Activated naive CD8-positive, alpha-beta T cell treated with anti-CD3 and anti-CD28 coated beads, Interleukin-2, amount 50 U/mL, for 24 hours (primary cell): ENCODE measurements at places on chromosomes 7 and 10.
A peak's percentile ranks its signal among the peaks of the same experiment; 100 is the strongest.

- H3K27ac ChIP-seq = no peak overlapping the region
- DNase-seq = no peak
- no peaks in the 10 kb centered on the region for H3K4me1 ChIP-seq
- no peaks in the 10 kb centered on the region for H3K27me3 ChIP-seq
These were observed 618.7 kb downstream of the DNAJB6 start for GRCh38 chr7:157955348-157955999.

GRCh38 chr7:144859739-144860138 is 23.9 kb upstream of the TPK1 start:
- no peaks in the 10 kb centered on the region for H3K27me3 ChIP-seq
- no peak overlapping the region for H3K4me3 ChIP-seq
- H3K4me1 ChIP-seq = no peaks in the 10 kb centered on the region
- H3K36me3 ChIP-seq = no peaks in the 10 kb centered on the region
- no peak overlapping the region for H3K27ac ChIP-seq
- DNase-seq = no peak

GRCh38 chr10:5356302-5356763 is 8.4 kb upstream of the UCN3 start:
- peaks cover 15% of the 10 kb centered on the region for H3K27me3 ChIP-seq
- no peak overlapping the region for H3K27ac ChIP-seq
- peaks cover 5% of the 10 kb centered on the region for H3K4me1 ChIP-seq
- H3K4me3 ChIP-seq = no peak overlapping the region

- H3K27me3 ChIP-seq = no peaks in the 10 kb centered on the region
- no peak overlapping the region for H3K4me3 ChIP-seq
- DNase-seq = no peak
- H3K27ac ChIP-seq = no peak overlapping the region
- H3K4me1 ChIP-seq = no peaks in the 10 kb centered on the region
- H3K36me3 ChIP-seq = peaks cover 2% of the 10 kb centered on the region
These were observed 358.8 kb downstream of the BBS9 start for GRCh38 chr7:33487998-33488682.

GRCh38 chr10:25175527-25176420 is 973 bp downstream of the GPR158 start:
- peaks cover 58% of the 10 kb centered on the region for H3K27me3 ChIP-seq
- DNase-seq = no peak
- H3K4me3 ChIP-seq = no peak overlapping the region
- no peaks in the 10 kb centered on the region for H3K36me3 ChIP-seq

DNA sequence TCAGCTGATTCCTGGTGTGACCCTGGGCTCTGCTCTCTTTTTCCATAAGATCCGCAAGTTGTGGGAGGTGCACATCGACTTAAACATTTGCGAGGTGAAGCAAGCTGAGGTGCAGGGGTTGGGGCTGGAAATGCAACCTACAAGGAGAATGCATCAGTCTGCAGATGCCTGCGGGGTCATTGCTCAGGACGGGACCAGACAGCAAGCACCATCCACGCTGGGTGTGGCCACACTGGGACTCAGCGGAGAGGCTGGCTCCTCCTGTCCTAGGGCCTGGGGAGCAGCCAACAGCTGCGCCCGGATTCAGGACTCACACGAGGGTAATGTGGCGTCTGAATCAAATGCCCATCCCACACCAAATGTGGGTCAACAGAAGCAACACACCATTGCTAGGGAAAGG is 33.8 kb downstream of the STK32C start:
- H3K27me3 ChIP-seq = no peaks in the 10 kb centered on the region
- no peaks in the 10 kb centered on the region for H3K36me3 ChIP-seq
- H3K4me1 ChIP-seq = no peaks in the 10 kb centered on the region
- no peak for DNase-seq
- H3K4me3 ChIP-seq = no peak overlapping the region

DNA sequence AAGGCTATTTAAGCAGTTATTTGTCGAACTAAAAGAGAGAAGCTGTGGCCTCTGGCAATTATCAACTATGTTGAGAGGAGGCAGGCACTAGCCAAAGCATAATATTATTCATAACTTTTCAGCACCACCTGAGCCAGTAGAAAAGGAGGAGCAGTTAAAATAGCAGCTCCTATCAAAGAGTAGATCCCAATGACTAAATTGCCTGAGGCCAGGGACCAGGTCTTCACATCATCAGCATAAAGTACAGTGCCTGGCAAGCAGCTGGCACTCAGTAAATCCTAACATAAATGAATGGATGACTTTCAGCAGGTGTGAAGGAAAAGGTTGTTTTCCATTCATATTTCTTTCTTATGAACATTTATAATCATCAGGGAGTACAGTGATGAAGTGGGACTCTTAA is 309.0 kb upstream of the IMMP2L start:
- H3K4me3 ChIP-seq = no peak overlapping the region
- no peaks in the 10 kb centered on the region for H3K36me3 ChIP-seq
- DNase-seq = no peak
- H3K27me3 ChIP-seq = no peaks in the 10 kb centered on the region

DNA sequence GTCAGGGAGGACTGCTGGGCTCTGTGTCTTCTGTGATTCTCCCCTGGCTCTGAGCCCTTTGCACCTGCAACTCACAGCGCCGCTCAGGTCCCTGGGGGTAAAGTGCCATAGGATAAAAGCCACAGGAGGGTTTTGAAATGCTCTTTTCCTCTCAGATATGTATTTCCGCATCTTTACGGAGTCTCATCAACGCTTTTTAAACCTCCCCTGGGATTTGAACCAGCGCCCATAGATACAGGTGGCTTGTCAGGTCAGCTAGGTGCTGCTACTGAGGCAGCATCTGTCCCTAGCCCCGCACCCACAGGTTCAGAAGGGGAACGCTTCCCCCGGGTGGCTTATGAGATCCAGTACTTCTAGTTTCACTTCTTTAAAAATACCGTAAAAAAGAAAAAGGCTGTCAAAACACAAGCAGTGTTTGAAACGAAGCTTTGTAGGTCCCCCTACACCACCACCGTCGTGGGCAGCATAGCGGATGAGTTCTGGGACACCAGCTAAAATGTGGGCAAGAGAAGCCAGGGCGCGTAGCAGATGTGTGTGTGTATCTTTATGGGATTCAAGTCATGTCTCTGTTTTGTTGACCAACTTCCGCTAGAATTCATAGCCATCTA is 173.5 kb downstream of the CUX1 start:
- H3K4me3 ChIP-seq = peak overlapping the region; percentile 57
- H3K27me3 ChIP-seq = no peaks in the 10 kb centered on the region
- no peaks in the 10 kb centered on the region for H3K36me3 ChIP-seq
- DNase-seq = peak; percentile 17

DNA sequence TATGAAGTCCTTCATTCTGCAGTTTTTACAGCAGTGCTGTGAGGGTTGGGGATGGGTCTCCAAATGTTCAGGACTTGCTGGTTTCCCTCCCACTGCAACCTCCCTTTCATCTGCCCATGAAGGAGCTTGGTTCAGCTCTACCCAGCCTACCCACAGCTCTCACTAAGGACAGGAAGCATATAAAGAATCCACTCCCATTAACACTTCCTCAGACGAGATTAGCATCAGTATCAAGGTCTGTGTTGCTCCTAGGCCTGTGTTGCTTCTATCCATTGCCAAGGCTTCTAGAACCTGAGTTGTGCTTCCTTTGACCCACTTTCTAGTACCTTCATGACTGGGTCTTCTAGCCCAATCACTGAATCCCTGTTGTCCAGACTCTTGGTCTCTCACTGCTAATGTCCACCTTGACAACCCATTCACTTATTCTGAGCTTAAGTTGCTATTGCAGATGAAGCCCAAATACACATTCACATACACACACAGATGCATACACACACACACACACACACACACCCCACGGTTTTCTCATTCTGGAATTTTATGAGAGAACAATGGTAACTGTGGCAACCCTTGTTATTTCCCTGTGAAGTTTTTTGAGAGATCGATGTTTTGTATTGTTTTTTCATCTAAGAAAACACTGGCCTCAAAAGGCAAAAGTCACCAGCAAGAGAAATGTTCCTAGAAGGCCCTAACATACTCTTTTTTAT is 248.1 kb downstream of the MTERF1 start:
- H3K4me3 ChIP-seq = no peak overlapping the region
- no peaks in the 10 kb centered on the region for H3K4me1 ChIP-seq
- no peak overlapping the region for H3K27ac ChIP-seq
- DNase-seq = no peak
- no peaks in the 10 kb centered on the region for H3K27me3 ChIP-seq

GRCh38 chr7:78684201-78684600 is 769.3 kb downstream of the MAGI2 start:
- no peak for DNase-seq
- H3K27ac ChIP-seq = no peak overlapping the region
- no peaks in the 10 kb centered on the region for H3K36me3 ChIP-seq
- no peaks in the 10 kb centered on the region for H3K27me3 ChIP-seq
- H3K4me3 ChIP-seq = no peak overlapping the region

DNA sequence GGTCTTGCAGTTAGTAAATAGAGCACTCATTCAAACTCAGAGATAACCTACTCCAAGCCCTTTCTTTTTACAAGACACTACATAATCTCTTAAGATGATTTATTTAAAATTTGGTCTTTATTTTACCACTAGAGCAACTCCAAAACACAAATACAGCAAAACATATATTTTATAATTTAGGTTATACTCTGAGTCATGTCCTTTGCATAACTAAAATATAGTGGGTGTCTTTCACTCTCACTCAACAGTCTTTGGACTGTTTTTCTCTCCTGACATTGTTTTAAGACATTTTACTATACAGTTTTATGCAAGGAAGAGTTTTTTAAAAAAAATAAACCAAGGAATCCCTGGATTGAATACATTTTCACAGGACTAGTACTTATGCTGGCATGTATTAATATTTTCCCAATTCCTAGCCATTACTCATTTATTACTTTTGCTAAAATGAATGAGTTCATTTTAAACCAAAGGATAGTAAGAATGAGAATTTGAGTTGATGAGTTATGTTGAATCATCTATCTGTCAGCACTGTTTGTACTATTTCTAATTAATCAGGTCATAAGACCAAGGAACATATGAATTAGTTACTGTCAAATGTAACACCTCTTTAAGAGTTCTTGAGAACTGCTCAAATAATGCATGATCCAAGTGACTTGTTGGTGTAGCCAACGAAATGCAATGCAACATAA is 303.1 kb upstream of the FZD1 start:
- peaks cover 2% of the 10 kb centered on the region for H3K36me3 ChIP-seq
- H3K4me3 ChIP-seq = no peak overlapping the region
- DNase-seq = no peak
- no peak overlapping the region for H3K27ac ChIP-seq
- H3K27me3 ChIP-seq = no peaks in the 10 kb centered on the region

DNA sequence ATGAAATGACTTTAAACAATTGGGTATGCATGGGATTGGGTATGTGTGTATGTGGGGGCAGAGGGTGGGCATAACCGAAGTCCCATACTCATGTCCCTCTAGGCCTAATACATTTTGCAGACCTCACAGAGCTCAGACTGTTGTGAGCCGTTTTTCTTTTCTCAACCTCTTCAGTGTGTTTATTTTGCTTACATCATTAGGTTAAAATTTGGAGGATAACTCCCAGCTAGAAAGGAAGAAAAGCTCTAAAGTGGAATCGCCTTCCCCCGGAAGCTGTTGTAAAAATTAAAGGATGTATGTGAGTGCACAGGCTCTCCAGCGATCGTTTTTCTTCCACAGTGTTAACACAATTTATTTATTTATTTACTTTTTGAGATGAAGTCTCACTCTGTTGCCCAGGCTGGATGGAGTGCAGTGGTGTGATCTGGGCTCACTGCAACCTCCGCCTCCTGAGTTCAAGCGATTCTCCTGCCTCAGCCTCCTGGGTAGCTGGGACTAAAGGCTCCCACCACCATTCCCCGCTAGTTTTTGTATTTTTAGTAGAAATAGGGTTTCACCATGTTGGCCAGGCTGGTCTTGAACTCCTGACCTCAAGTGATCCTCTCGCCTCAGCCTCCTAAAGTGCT is 1.5 kb upstream of the H2AZ2 start:
- H3K27ac ChIP-seq = peak overlapping the region; percentile 97
- peaks cover 55% of the 10 kb centered on the region for H3K4me1 ChIP-seq
- H3K4me3 ChIP-seq = peak overlapping the region; percentile 96
- H3K36me3 ChIP-seq = peaks cover 6% of the 10 kb centered on the region

- H3K4me3 ChIP-seq = no peak overlapping the region
- no peak overlapping the region for H3K27ac ChIP-seq
- no peaks in the 10 kb centered on the region for H3K27me3 ChIP-seq
- H3K4me1 ChIP-seq = no peaks in the 10 kb centered on the region
- DNase-seq = no peak
These were observed 170.0 kb downstream of the MGMT start for GRCh38 chr10:129637010-129637409.

GRCh38 chr7:151756076-151756731 is 120.7 kb downstream of the PRKAG2 start:
- peaks cover 20% of the 10 kb centered on the region for H3K4me1 ChIP-seq
- H3K4me3 ChIP-seq = peak overlapping the region; percentile 27
- H3K27me3 ChIP-seq = no peaks in the 10 kb centered on the region
- H3K27ac ChIP-seq = peak overlapping the region; percentile 82

GRCh38 chr7:23594879-23595604 is 2.1 kb upstream of the CCDC126 start:
- DNase-seq = peak; percentile 33
- peak overlapping the region; percentile 4 for H3K4me3 ChIP-seq
- H3K4me1 ChIP-seq = peaks cover 53% of the 10 kb centered on the region
- H3K36me3 ChIP-seq = peaks cover 2% of the 10 kb centered on the region
- peak overlapping the region; percentile 69 for H3K27ac ChIP-seq

DNA sequence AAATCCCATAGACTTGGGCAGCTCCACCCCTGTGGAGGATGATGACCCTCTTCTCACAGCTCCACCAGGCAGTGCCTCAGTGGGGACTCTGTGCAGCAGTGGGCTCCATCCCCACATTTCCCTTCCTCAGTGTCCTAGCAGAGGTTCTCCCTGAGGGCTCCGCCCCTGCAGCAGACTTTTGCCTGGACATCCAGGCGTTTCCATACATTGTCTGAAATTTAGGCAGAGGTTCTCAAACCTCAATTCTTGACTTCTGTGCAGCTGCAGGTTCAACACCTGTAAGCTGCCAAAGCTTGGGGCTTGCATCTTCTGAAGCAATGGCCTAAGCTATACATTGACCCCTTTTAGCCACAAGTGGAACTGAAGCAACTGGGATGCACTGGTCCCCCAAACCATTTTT is 31.8 kb downstream of the NEUROG3 start:
- DNase-seq = no peak
- H3K36me3 ChIP-seq = peaks cover 5% of the 10 kb centered on the region
- no peak overlapping the region for H3K27ac ChIP-seq

GRCh38 chr7:48154792-48155413 is 16.4 kb upstream of the ABCA13 start:
- H3K36me3 ChIP-seq = no peaks in the 10 kb centered on the region
- peaks cover 13% of the 10 kb centered on the region for H3K27me3 ChIP-seq
- H3K4me3 ChIP-seq = no peak overlapping the region
- no peaks in the 10 kb centered on the region for H3K4me1 ChIP-seq
- H3K27ac ChIP-seq = no peak overlapping the region
- DNase-seq = peak; percentile 24

DNA sequence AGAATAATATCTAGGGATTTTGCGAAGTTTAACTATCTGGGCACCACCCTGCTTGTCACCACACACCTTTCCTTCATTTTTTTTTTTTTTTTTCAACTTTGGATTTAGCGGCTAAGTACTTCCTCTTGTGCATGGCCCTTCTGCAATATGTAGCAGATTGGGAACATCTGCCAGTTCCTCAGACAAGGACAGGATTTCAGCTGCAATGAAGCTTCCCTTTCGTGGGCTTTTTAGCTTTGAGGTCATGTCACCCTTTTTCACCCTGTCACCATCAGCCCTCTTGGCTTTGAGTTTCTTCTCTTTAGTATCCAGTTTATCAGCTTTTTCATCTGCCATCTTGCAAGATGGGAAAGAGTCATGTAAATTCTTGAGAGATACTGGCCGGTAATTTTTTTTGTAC is 81.6 kb upstream of the ETV1 start:
- H3K36me3 ChIP-seq = no peaks in the 10 kb centered on the region
- DNase-seq = no peak
- H3K4me1 ChIP-seq = no peaks in the 10 kb centered on the region
- no peak overlapping the region for H3K27ac ChIP-seq
